Activated CD8-positive, alpha-beta memory T cell treated with anti-CD3 and anti-CD28 coated beads, Interleukin-2, amount 10 ng/mL, durations not matched to agents 7 days and 5 days (primary cell): ENCODE measurements at places on chromosomes 7 and 10. TPM values are rescaled to one million over a fixed set of nuclear protein-coding genes. Genes with fewer than 3 reads are reported as not detected.
A peak's percentile ranks its signal among the peaks of the same experiment; 100 is the strongest.

ADAMTS14 gene
- total RNA-seq: 0.19 TPM

C10orf105 gene
- 0.26 TPM for total RNA-seq

ANKRD61 gene
- total RNA-seq: 0.38 TPM

DNA sequence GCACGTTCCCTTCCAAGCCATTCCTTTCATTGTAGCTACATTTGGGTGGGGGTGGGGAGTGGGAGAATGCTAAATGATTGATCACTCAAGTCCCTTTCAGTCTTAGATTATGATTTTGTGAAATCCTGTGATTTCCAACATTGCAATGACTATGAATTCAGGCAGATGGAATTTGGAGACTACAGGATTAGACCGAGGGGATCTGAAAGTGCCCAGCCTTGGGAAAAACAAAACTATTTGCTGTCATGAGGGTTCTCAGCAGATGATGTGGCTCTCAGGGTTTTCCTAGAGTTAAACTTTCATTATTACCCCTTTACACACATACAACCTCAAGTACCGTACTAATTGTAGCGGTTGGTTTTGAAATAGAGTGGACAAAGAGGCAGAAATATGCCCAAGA, 4.7 kb downstream of the MACROH2A2 start:
- H3K27ac ChIP-seq: no peak overlapping the region
- no peak overlapping the region for H3K4me3 ChIP-seq
- peaks cover 6% of the 10 kb centered on the region for H3K4me1 ChIP-seq
- peaks cover 2% of the 10 kb centered on the region for H3K36me3 ChIP-seq

CFAP69 gene
- total RNA-seq: not detected

GRCh38 chr10:4693967-4694366, 132.0 kb upstream of the AKR1E2 start:
- peaks cover 13% of the 10 kb centered on the region for H3K27me3 ChIP-seq
- H3K36me3 ChIP-seq: no peaks in the 10 kb centered on the region
- no peak overlapping the region for H3K4me3 ChIP-seq
- no peaks in the 10 kb centered on the region for H3K4me1 ChIP-seq

LIPF gene
- total RNA-seq: not detected

GRCh38 chr7:111089822-111090426, 1.0 kb upstream of the LRRN3 start:
- no peak for DNase-seq
- peak overlapping the region; percentile 91 for H3K4me3 ChIP-seq
- H3K27ac ChIP-seq: peak overlapping the region; percentile 36
- H3K27me3 ChIP-seq: no peaks in the 10 kb centered on the region

GRCh38 chr7:50147951-50148808, 55.1 kb upstream of the ZPBP start:
- DNase-seq: no peak
- no peaks in the 10 kb centered on the region for H3K36me3 ChIP-seq
- H3K27ac ChIP-seq: no peak overlapping the region
- H3K27me3 ChIP-seq: no peaks in the 10 kb centered on the region

HILPDA gene
- total RNA-seq: 13.2 TPM

MOGAT3 gene
- total RNA-seq: not detected

DNA sequence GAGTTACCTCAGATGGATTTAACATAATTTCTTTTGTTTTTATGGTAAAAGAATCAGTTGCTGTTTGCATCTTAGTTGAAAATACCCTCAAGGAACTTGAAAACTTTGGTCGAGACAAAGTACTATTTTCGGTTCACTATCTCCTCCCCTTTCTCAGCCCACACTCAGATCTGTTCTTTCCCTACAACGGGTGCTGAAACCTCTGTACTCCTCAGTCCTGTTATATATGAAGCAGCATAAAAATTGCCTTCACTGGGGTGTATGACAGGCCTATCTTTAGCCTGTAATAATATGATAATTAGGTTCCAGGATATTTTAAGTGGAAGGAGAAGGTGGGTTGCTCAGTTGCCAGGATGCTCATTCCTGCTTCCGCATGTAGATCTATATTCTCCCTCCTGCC, 105.2 kb upstream of the NOBOX start:
- no peaks in the 10 kb centered on the region for H3K27me3 ChIP-seq
- no peak overlapping the region for H3K27ac ChIP-seq
- H3K36me3 ChIP-seq: no peaks in the 10 kb centered on the region
- H3K4me3 ChIP-seq: no peak overlapping the region
- DNase-seq: no peak

- DNase-seq: no peak
- H3K4me1 ChIP-seq: no peaks in the 10 kb centered on the region
- H3K27me3 ChIP-seq: no peaks in the 10 kb centered on the region
- H3K36me3 ChIP-seq: no peaks in the 10 kb centered on the region
- H3K4me3 ChIP-seq: no peak overlapping the region
Observed at GRCh38 chr10:33720161-33720560, 385.7 kb upstream of the NRP1 start.

EMX2 gene
- not detected for total RNA-seq

CLRN3 gene
- not detected for total RNA-seq

MNX1 gene
- not detected for total RNA-seq

FLNC gene
- total RNA-seq: not detected

MAT1A gene
- total RNA-seq: not detected

DNA sequence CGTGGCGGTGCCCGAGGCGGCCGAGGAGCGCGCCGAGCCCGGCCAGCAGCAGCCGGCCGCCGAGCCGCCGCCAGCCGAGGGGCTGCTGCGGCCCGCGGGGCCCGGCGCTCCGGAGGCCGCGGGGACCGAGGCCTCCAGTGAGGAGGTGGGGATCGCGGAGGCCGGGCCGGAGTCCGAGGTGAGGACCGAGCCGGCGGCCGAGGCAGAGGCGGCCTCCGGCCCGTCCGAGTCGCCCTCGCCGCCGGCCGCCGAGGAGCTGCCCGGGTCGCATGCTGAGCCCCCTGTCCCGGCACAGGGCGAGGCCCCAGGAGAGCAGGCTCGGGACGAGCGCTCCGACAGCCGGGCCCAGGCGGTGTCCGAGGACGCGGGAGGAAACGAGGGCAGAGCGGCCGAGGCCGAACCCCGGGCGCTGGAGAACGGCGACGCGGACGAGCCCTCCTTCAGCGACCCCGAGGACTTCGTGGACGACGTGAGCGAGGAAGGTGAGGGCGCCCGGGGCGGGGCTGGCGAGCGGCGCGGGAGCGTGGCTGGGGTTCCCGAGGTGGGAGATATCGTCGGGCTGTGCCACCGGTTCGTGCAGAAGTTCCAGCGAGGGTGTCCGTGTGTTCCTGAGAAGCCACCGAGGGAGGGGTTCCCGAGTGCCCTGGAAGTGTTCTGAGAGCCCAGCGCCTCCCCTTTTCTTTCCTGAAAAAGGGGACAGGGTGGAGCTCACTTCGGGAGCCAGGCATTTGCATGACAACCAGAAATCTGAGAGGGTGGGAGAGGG, 495 bp downstream of the EIF3B start:
- peak; percentile 51 for DNase-seq
- peaks cover 33% of the 10 kb centered on the region for H3K4me1 ChIP-seq
- no peaks in the 10 kb centered on the region for H3K27me3 ChIP-seq

GRCh38 chr10:33483124-33483815, 148.8 kb upstream of the NRP1 start:
- H3K27ac ChIP-seq: no peak overlapping the region
- no peak for DNase-seq
- no peak overlapping the region for H3K4me3 ChIP-seq
- no peaks in the 10 kb centered on the region for H3K36me3 ChIP-seq
- H3K4me1 ChIP-seq: peaks cover 5% of the 10 kb centered on the region

RBM20 gene
- total RNA-seq: 0.06 TPM

- H3K27ac ChIP-seq: peak overlapping the region; percentile 47
- peak; percentile 51 for DNase-seq
- H3K27me3 ChIP-seq: peaks cover 14% of the 10 kb centered on the region
Observed at GRCh38 chr10:48287417-48288391, 13.2 kb upstream of the FRMPD2 start.

HPS6 gene
- 26.1 TPM for total RNA-seq

STOX1 gene
- total RNA-seq: 0.33 TPM

LBX1 gene
- not detected for total RNA-seq

- H3K27ac ChIP-seq: no peak overlapping the region
- H3K36me3 ChIP-seq: peaks cover 6% of the 10 kb centered on the region
- no peak for DNase-seq
- no peaks in the 10 kb centered on the region for H3K27me3 ChIP-seq
Observed at GRCh38 chr7:149854611-149855360, 16.6 kb downstream of the ZNF862 start.

DNA sequence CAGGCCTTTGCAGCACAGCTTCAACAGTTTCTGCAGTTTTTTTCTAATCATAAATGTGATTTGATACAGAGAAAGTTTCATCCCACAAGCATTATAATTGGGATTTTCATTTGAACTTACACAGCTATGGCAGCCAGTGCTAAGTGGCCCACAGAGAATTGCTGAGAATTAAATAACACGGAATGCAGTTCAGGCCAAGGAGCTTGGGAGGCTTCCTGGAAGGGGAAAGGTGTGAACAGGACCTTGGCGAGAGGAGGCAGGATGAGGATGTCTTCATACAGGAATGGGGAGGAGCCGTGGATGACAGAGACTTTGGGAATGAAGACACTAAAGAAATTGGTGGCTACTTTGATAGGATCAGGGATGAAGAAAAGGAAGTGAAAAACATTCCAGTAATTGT, 95.3 kb downstream of the ZNF22 start:
- no peak overlapping the region for H3K27ac ChIP-seq
- H3K27me3 ChIP-seq: peaks cover 16% of the 10 kb centered on the region
- no peak overlapping the region for H3K4me3 ChIP-seq
- H3K36me3 ChIP-seq: no peaks in the 10 kb centered on the region

TEX47 gene
- total RNA-seq: not detected

- H3K27ac ChIP-seq: no peak overlapping the region
- H3K4me3 ChIP-seq: no peak overlapping the region
- peak; percentile 64 for DNase-seq
- H3K4me1 ChIP-seq: no peaks in the 10 kb centered on the region
- no peaks in the 10 kb centered on the region for H3K36me3 ChIP-seq
Observed at GRCh38 chr10:123614888-123615287, 51.3 kb upstream of the GPR26 start.

DNA sequence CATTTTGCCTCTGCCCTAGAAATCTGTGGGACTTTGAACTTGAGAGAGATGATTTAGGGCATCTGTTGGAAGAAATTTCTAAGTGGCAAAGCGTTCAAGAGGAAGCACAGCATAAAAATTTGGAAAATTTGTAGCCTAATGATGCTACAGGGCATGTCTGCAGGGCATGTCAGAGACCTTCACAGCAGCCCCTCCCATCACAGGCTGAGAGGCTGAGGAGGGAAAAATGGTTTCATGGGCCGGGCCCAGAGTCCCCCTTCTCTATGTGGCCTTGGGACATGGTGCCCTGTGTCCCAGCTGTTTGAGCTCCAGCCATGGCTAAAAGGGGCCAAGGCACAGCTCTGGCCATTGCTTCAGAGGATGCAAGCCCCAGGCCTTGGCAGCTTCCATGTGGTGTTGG, 203.0 kb downstream of the STK31 start:
- H3K4me1 ChIP-seq: no peaks in the 10 kb centered on the region
- H3K27me3 ChIP-seq: peaks cover 10% of the 10 kb centered on the region
- no peaks in the 10 kb centered on the region for H3K36me3 ChIP-seq
- DNase-seq: no peak
- no peak overlapping the region for H3K4me3 ChIP-seq
- H3K27ac ChIP-seq: no peak overlapping the region

NEUROD6 gene
- total RNA-seq: not detected

ECHDC3 gene
- 0.16 TPM for total RNA-seq

- H3K36me3 ChIP-seq: no peaks in the 10 kb centered on the region
- H3K4me1 ChIP-seq: no peaks in the 10 kb centered on the region
- H3K27ac ChIP-seq: no peak overlapping the region
- H3K4me3 ChIP-seq: no peak overlapping the region
- DNase-seq: no peak
Observed at GRCh38 chr10:33703501-33704213, 369.2 kb upstream of the NRP1 start.
